ENCODE measurements at places on chromosomes 13 and 19.

- DNase-seq, result no peak
Observed at GRCh38 chr13:53447863-53448262, 419.2 kb downstream of the OLFM4 start.

- no peak for DNase-seq
Observed at GRCh38 chr13:23472189-23472588, 38.7 kb upstream of the SACS start.

GRCh38 chr13:46355088-46355468 lies 32.0 kb downstream of the RUBCNL start:
- DNase-seq, result no peak

GRCh38 chr13:44974056-44974793 lies 15.0 kb downstream of the NUFIP1 start:
- no peak for DNase-seq

- peak; percentile 52 for DNase-seq
Observed at GRCh38 chr13:99605420-99606323, 104.4 kb downstream of the TM9SF2 start.

DNA sequence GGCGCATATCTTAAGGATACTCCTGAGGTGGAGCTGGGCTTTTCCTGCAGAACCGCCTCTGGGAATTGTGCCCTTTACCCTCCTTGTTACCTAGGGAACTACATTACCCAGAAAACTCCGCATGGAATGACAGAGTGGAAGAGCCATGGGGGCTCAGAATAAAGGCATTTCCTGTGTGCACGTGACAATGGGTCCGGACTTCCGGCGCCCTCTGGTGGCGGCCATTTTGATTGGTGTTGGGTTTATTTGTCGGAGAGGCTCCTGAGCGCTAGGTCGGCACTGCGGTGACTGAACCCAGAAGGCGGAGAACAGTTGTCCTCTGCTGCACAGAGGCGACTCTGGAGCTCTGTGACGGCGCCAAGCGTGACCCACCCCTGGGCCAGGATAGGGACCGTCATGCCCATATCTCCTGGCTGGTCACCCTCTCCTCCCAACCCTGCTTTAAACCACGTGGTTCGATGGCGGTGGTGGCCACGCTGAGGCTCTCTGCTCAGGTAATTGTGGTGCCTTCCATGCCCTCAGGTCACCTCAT lies at the start of gene ZNF587B:
ZNF587B (plus strand) TSS at position 229 of the 532 bp plus-strand sequence; CDS start at position 459, 230 bp downstream.
- peak; percentile 45 for DNase-seq

DNA sequence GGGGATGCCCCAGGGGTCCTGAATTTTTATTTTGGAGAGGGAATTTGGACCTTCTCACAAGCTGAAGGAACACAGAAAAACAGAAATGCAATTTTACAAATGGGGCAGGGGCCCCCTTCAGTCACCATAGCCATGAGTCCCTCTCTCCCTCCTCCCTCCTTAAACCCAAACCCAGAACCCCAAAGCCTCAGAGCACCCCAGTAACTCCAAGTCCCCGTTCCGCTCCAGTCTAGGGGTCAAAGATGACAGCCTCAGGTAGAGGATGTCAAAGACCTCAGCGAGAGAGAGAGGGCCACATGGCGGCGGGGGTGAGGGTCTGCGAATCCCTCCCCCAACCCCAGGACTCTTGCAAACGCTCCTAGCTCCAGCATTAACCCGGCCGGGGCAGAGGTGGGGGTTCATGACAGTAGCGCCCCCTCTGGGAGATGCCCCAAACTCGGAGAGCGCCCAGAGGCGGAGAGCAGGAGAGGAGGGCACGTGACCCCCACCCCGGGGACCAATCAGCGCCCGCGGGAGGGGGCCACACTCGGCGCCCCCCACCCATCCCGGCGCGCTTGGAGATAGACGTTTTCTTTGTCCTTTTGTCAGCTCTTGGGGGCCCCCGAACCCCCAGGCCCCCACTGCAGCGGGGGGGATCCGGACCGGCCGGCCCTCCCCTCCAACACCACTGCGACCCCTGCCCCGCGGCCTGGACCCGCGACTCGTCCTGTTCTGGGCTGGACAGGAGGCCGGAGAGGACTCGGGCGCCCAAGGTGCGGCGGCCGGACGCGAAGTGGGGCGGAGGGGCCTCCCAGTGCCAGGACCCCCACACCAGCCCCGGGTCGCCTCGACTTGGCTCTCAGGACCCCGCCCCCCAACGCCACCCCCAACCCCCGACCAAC lies 20.8 kb upstream of the SEMA6B start:
- no peak for DNase-seq

DNA sequence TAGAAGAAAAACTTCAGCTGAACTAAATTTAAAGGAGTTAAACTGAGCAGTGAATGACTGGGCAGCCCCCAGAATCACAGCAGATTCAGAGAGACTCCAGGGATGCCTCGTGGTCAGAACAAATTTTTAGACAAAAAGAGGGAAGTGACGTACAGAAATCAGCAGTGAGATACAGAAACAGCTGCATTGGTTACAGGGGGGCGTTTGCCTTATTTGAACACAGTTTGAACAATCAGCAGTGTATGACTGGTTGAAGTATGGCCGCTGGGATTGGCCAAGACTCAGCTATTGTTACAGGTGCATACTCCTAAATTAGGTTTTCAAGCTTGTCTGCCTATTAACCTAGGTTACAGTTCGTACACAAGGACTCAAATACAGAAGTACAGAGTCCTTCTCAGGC lies 2.2 kb upstream of the SPRYD7 start:
- no peak for DNase-seq

DNA sequence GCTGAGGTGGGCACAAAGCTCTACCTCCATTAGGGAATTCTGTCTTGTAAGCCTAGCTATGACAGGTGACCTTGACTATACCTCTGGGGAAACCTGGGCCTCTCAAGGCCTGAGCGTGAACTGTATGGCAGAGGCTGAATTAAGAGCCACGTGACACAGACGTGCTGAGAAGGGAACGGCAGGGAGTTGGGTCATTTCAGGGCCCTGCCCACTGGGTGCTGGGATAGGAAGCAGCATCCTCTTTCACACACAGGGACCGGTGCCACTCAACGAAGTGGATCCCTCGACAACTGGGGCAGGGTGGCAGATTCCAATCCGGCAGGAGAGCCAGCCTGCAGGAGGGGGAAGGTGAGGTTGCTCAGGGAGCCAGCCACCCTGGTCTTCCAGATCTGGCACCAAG lies 9.2 kb downstream of the ASF1B start:
- DNase-seq, result no peak

DNA sequence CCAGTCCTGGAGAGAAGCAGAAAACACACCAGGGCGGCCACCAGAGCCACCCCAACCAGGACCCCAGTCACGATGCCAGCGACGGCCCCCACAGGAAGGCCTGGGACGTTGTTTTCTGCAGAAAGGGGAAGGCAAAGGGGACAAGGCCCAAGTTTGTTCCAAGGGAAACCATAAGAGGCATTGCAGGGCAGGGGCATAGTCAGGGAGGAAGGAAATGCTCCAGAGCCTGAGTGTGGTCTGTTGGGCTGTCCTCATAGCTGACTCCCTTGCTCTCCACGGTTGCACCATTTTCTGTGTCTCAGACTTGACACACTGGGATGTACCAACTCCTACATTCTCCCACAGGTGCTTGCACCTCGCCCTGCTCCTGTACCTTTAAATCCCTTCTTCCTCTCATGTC lies 5.2 kb downstream of the CEACAM4 start:
- no peak for DNase-seq

- DNase-seq, result peak; percentile 79
Observed at GRCh38 chr19:39792999-39793546, 14.4 kb downstream of the LEUTX start.

- DNase-seq, result peak; percentile 55
Observed at GRCh38 chr13:42041011-42041683, 7.3 kb upstream of the DGKH start.

- no peak for DNase-seq
Observed at GRCh38 chr19:29914933-29915332, 27.1 kb upstream of the URI1 start.

DNA sequence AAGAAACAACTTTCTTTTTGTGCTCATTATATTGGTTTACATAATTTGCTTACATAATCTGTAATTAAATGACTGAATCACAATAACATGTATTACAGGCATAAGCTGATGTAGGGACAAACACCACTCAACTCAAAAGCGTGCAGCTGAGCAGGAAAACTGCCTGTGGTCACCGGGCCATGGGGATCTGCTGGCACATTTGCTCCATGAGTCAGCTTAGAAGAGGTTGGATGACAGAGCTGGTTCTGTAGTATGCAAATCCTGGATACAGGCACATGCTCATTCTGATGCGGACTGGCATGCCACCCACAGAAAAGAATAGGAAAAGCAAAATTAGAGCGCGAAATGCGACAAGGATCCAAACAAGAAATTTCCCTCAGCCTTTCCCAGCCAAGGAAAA lies 128.6 kb downstream of the USP12 start:
- no peak for DNase-seq

GRCh38 chr13:93915269-93915809 lies 564.1 kb downstream of the DCT start:
- no peak for DNase-seq

GRCh38 chr13:86051134-86052103 lies 252.2 kb upstream of the SLITRK6 start:
- no peak for DNase-seq

DNA sequence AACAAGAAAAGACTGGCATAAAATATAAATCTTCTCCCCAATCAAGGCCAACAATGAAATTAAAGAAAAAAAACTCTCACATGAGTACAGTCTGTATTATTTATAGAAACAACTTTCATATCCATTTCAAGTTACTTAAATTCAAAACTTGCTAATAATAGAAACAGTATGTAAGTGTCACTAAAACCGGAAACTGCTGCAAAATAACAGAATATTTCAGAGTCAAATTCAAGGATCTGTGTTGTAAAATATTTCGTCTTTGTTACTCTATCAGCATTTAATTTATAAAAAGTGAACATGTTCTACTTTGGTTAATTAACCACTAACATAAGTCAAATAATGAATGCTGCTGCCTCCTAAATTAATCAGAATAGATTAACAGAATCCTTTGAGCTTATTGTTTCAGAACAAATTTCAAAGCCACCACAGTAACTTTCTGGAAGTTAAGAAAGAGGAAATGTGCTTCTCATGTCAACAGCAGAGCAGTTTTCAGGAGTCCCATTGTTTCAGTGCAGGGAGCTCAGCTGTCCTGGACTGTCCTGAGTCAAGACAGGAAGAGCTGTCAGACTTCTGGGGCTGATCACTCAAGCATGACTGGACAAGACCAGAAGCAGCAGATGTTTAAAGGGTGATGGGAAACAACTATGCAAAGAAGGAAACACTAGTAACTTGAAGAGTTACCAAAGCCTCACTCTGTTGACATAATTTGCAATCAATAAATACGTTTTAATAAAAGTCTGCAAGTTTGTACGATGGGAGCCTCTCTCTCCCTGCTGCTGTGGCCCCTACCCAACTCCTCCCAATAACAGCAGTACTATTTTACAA lies 76.9 kb downstream of the FOXO1 start:
- DNase-seq, result no peak

- DNase-seq, result no peak
Observed at GRCh38 chr19:16942583-16942982, 53.8 kb downstream of the F2RL3 start.

- DNase-seq, result no peak
Observed at GRCh38 chr19:5112175-5112574, 143.3 kb downstream of the KDM4B start.

DNA sequence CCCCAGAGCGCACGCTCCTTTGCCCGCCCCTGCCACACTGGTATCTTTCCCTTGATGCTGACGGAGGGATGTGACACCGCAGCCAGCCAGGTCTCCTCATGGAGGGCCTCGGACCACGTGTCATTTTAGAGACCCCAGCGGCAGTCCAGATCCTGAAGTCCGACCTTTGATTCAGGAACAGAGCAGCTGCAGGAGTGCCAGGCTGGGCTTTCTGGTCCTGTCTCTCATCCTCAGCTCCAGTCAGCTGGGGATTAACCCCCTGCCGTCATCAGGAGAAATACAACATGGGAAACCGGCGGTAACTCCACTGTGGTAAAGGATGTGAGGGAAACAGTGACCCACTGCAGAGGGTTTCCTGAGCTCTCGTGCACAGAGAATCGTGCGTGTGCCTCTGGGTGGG lies 140.6 kb downstream of the SIPA1L3 start:
- no peak for DNase-seq

GRCh38 chr13:46015366-46015765 lies 37.2 kb downstream of the ZC3H13 start:
- no peak for DNase-seq

GRCh38 chr19:56933014-56933705 lies 92.6 kb upstream of the PEG3 start:
- no peak for DNase-seq

DNA sequence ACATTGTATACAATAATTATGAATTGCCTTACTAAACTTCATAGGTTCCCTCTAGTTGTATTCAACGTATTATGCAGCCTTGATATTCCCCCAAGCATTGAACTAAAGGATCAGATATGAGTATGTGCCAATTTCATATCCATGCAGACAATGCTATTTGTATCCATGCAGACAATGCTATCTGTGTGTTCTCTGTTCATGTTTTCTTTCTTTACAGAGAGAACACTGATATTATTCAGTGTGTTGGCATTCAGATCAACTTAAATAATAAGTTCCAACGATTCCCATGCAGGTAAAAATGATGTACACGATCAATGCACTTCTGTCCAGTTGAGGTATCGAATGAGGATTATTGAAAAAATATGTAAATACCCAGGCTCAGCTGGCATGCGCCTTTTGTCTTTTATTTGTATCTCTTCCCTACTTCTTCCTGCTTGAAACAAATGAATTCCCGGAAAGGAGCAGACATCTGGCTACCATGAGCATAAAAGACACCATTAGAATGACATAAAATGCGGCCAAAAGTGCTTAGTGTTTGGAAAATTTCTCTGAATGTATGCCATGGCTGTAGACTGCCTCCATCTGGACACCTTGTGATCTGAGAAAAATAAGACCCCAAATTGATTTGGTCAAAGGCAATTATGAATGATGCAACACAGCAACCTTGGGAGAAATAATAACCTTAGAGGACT lies 731.5 kb downstream of the SLITRK1 start:
- no peak for DNase-seq

GRCh38 chr19:38656171-38656981 lies 8.9 kb downstream of the ACTN4 start:
- no peak for DNase-seq

Measured in activated CD4-positive, CD25-positive, alpha-beta regulatory T cell treated with anti-CD3 and anti-CD28 coated beads, Interleukin-2, amount 50 U/mL, for 72 hours (primary cell).